Thymus (tissue), 14 donors: ENCODE measurements at places on chromosomes 11 and 22.

GRCh38 chr11:132125988-132126871 lies 755.8 kb downstream of the NTM start:
- no peak for DNase-seq

- no peak for DNase-seq
These were observed 206.5 kb upstream of the PGR start for GRCh38 chr11:101336155-101336554.

DNA sequence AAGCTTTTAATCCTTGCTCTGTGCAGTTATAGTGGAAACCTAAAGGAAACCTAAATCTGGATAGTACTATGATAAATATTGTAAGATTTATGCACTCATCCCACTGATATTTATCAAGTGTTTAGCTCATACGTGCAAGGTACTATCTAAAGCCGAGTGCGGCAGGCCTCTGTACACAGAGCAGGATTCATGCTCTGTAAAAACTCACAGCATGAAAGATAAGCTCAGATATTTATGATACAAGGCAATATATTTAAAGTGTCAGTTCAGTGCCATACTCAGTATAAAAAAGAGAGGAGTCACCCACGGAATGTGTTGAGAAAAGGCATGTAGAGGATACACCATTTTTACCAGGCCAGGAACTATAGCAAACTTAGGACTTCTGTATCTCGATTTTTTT lies 66.2 kb downstream of the MAML2 start:
- DNase-seq: no peak

GRCh38 chr11:72647882-72648281 lies 26.3 kb downstream of the PDE2A start:
- no peak for DNase-seq

- peak; percentile 64 for DNase-seq
These were observed 20.9 kb downstream of the TCP11L1 start for GRCh38 chr11:33060271-33060670.

DNA sequence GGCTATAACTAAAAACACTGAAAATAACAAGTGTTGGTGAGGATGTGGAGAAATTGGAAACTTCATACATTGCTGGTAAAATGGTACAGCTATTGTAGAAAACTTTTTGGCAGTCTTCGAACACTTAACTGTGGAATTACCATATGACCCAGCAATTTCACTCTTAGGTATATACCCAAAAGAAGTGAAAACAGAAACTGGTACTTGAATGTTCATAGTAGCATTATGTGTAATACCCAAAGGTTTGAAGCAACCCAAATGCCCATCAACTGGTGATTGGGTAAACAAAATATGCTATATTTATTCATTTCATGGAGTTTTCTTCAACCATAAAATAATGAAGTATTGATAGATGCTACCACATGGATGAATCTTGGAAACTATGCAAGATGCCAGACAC lies 40.8 kb upstream of the FTH1 start:
- no peak for DNase-seq

DNA sequence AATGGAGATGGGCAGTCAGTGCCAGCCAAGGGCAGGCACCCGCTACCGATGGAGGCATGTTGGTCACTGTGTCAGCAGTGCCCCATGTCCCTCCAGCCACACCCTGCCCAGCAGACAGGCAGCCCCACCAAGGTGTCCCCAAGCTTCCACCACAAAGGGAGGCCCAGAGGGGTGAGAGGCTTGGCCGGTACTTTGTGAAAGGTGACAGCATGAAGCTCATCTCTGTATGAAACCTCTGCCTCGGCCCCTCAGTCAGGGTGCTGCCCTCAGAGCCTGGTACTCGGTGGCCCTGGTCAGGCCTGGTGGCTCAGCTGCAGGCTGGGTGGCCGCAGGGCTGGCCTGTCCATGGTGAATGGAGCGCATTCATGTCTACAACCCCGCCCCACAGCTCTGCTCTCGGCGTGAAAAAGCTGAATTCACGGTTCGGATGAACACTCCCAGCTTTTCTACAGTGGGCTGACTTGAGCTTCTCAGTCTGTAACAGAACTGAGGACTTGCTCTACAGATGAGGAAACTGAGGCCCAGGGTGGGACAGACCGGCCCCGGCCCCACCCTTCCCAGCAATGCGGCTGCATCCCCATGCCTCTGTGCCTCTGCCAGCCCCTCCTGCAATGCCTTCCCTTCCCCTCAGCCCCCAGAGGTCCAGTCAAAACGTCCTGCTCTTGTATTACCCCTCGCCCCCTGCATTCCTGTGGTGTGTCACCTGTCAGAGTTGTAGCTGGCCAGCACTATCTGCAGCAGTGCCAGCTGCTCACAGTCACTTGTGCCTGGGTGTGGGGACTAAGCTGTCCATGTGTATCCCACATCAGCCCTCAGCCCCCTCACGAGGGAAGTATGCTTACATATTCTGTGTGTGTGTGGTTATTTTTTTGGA lies 27.7 kb downstream of the RSPH14 start:
- DNase-seq: no peak

DNA sequence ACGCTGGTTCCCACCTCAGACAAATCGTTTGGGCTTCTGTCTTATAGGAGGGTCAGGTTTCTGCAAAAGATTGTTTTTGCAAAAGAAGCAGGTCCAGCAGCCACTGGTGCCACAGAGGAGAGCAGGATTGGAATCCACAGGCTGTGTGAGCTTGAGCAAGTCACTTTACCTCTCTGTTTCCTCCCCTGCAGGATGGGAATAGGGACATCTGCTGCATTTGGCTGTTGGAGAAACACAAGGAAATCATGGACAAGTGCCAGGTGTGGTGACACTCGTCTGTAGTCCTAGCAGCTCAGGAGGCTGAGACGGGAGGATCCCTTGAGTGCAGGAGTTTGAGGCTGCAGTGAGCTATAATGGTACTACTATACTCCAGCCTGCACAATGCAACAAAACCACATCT lies 422.6 kb downstream of the MN1 start:
- DNase-seq: no peak

DNA sequence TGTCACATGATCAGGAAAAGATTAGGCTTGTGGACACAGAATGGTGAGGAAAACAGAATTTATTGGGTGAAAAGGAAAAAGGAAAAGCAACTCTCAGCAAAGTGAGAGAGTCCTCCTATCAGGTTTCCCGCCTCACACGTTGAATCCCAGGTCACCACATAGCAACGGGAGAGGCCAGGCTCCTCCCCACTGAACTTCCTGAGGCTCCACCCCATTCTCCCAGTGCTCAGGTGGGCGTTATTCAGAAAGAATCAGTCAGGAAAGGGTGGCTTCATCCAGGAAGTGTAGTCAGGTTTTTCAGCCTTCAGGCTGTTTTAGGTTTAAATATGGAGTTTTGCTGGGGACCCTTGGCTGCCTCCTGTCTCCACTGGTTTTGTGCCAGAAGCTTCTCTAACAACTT lies 66.9 kb downstream of the SPON1 start:
- DNase-seq: no peak

GRCh38 chr22:26430600-26430999 lies 1.5 kb downstream of the ASPHD2 start:
- no peak for DNase-seq

DNA sequence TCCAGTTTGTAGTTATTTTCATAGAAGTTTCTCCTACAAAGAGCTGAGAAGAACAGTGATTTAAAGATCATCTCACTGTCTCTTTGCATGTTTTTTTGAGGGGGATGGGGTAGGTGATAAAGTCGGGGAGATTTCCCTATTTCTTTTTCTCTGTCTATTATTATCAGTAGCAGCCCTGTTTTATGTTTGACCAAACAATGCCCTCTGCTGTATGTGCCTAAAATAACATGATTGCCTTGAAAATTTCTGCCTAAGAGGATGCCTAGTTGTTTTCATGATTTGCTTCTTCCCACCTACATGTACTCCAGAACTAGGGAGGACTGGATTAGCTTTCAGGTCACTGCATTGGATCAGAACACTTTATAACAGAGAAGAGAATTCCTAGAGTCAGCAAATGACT lies 1330.2 kb downstream of the LRRC4C start:
- no peak for DNase-seq

- no peak for DNase-seq
These were observed 866 bp downstream of the GP1BB start for GRCh38 chr22:19723983-19724827.

GRCh38 chr11:66338276-66339161 lies 2.3 kb upstream of the RIN1 start:
- no peak for DNase-seq

GRCh38 chr11:118194835-118195627 lies 18.6 kb upstream of the SCN2B start:
- no peak for DNase-seq

DNA sequence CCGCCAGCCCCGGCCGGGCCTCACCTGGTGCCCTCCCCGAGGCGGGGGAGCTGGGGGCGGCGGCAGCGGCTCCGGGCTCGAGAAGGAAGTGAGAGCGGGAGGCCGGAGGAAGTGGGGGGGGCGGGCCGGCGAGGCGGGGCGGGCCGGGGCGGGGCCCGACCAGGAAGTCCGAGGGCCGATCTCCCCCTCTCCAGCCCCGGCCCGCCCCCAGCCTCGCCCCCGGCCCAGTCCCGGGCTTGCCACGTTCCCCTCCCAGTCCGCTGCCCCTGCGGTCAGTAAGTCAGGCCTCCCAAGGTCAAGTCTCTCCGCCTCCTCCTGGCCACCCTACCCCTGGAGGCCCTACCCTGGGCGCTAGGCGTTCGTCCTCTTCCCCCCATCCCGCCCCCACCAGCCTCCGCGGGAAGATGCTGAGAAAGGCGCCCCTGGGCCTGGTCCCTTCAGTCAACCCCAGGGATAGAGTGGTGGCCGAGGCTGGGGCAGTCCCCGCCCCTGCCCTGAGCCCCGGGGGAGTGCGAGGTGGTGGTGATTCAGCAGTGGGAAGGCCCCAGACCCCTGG lies at the start of gene RHOG:
Gene RHOG (minus strand): TSS at position 90 of the 556 bp plus-strand sequence. CDS start 12,821 bp downstream, outside the sequence.
- DNase-seq: no peak

GRCh38 chr22:39243439-39244135 lies 1.2 kb downstream of the PDGFB start:
- DNase-seq: no peak

GRCh38 chr11:60859616-60860250 lies 4.0 kb upstream of the PTGDR2 start:
- DNase-seq: peak; percentile 59

DNA sequence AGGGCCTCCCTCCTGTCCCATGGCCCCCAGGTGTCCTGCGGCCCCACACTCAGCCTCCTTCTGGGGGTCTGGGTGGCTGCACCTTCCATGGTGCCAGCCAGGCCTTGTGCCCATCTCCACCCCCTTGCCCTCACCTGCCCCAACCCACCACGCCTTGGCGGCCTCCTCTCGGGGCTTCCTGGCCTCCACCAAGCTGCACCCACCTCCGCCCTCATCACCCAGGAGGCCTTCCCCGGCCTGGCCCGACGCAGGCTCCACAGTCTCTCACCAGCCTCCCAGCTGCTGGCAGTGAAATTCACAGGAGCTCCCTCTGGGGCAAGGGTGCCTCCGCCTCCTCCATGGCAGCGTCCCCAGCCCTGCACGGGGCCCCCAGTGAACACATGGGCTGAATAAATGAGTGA lies 35.9 kb upstream of the WNT7B start:
- no peak for DNase-seq

DNA sequence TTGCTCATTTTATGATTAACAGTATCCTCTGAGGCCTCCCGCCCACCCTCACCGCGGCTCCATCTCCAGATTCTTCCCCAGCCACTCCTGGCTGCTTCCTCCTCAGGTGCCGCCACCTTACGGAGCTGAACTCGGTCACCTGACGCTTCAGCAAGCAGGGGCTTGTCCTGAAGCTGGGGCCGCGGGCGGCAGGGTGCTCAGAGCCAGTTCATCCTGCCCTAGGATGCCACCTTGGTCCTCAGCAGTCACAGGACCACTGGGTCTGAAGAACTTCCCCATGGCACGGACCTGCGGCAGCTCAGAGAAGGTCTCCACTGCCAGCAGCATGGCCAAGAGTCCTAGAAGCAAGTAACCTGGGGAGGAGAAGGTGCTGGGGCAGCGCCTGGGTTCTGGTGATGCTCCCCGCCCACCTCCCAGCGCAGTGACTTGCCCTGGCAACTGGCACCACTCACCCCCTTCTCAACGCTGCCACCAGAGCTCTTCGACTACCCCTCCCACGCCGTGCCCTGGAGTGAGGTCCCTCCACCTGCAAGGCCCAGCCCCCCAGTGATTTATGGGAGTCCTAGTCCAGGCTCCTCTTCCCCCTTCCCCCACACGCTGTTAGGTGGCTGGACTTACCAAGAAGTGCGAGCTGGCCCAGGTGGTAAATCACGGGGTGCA lies 2.6 kb downstream of the KCNK7 start:
- DNase-seq: no peak

GRCh38 chr22:35538801-35539321 lies 1.8 kb upstream of the RASD2 start:
- no peak for DNase-seq

- no peak for DNase-seq
These were observed 69.3 kb downstream of the PKNOX2 start for GRCh38 chr11:125233736-125234275.

GRCh38 chr11:84021291-84021690 lies 735.1 kb upstream of the CCDC90B start:
- no peak for DNase-seq

DNA sequence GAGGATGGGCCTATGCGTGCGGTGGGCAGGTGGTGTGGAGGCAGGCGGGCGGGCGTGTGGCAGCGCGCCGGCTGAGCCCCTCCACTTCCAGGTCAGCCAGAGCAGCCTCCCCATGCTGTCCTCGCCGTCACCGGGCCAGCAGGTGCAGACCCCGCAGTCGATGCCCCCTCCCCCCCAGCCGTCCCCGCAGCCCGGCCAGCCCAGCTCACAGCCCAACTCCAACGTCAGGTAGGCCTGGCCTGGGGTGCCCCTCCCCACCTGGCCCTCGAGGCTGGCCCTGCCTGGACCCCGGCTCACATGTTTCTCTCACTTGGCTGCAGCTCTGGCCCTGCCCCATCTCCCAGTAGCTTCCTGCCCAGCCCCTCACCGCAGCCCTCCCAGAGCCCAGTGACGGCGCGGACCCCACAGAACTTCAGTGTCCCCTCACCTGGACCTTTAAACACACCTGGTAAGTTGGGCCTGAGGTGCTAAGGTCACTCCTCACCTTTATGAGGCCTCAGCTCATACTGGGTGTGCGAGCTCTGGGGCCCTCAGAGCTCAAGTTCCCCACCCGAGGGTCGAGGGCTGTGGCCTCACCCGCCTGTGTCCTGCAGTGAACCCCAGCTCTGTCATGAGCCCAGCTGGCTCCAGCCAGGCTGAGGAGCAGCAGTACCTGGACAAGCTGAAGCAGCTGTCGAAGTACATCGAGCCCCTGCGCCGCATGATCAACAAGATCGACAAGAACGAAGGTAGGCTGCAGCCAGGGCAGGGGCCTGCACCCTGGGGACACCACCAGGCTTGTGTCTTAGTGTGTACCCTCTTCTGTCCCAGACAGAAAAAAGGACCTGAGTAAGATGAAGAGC lies 75.3 kb downstream of the MED15 start:
- no peak for DNase-seq

DNA sequence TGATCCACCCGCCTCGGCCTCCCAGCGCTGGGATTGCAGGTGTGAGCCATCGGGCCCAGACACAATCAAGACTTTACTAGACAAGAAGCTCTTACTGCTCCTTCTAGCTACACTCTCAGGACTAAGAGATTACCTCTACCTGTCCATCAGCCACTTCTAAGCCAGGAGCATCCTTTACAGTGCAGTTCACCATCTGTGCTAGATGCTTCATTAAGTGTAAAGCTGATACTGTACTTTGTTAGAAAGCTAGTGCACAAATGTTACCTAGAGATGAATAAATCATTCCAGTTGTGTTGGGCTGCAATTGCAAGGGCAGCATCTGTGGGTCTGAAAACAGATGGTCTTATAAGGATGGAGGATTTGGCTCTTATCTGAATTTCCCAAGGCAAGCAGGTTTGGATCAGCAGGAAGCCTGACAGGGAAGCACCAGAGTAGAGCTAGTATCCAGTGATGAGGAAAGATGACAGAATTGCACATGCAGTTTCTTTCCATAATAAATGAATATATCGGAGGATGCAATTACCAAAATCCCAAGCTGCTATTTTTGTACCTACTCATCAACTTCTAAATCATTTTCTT lies 58.3 kb downstream of the FAM168A start:
- no peak for DNase-seq
